Activated T-helper 2 cell treated with anti-CD3 and anti-CD28 coated beads, Interferon-gamma antibody, Interleukin-2, Interleukin-4, amounts not matched to agents 10 μg/mL and 5 μg/mL and 100 μg/mL, durations not matched to agents 14 hours and 24 hours and 36 hours (primary cell): ENCODE measurements at places on chromosomes 7 and 10. TPM values are rescaled to one million over a fixed set of nuclear protein-coding genes. Genes with fewer than 3 reads are reported as not detected.

Gene PFKFB3
- total RNA-seq: 124 and 126 TPM in 2 replicates

Gene AMPH
- 0.14 and 0.23 TPM in 2 replicates for total RNA-seq

Gene ZP3
- total RNA-seq: 8.2 and 10.5 TPM in 2 replicates

DNA sequence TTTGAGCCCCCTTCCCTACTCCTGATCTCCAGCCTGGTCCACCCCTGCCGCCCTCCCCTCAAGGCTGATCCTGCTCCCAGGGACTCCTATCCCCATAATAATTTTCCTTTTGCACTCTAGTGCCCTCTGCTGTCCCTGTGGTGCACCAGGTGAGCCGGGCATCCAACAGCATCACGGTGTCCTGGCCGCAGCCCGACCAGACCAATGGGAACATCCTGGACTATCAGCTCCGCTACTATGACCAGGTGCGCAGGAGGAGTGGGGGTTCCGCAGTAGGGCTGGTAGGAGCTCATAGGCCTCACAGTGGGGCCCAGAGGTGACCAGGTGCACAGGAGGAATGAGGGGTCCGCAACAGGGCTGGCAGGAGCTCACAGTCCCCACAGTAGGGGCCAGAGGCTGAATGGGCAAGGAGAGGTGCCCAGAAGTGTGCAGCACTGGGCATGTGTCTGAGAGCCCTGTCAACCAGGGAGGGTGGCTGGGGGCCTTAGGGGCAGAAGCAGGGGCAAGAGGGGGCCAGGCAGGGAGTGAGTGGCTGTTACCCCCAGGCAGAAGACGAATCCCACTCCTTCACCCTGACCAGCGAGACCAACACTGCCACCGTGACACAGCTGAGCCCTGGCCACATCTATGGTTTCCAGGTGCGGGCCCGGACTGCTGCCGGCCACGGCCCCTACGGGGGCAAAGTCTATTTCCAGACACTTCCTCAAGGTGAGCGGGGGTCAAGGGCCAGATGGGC is 11.7 kb downstream of the EPHB6 start:
- peaks cover 1% of the 10 kb centered on the region for H3K27me3 ChIP-seq
- H3K36me3 ChIP-seq: no peaks in the 10 kb centered on the region
- no peaks in the 10 kb centered on the region for H3K4me1 ChIP-seq

DNA sequence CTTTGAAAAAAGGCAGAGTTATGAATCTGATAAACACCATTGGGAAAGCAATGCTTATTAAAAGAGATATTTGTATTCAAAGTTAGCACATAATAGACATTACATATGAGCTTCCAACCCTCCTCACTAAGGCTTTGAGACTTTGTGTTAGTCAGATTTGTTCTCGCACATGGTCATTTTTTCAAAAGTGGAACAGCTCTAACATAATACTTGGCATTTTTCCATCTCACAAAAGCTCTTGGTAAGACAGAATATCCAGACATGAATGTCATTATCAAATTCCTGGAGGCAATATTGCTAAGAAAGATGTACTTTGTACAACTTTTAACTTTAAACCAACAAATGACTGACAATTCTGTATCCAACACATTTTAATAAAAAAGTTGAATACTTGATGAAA is 292.4 kb upstream of the SMIM30 start:
- H3K36me3 ChIP-seq: no peaks in the 10 kb centered on the region
- no peaks in the 10 kb centered on the region for H3K4me1 ChIP-seq
- no peak for DNase-seq

- H3K27ac ChIP-seq: no peak overlapping the region
- no peaks in the 10 kb centered on the region for H3K27me3 ChIP-seq
- no peak overlapping the region for H3K4me3 ChIP-seq
- H3K4me1 ChIP-seq: peaks cover 1% of the 10 kb centered on the region
- no peak for DNase-seq
Measured at GRCh38 chr7:47461161-47461560, 120.8 kb downstream of the TNS3 start.

GRCh38 chr10:123117644-123118417 is 17.9 kb upstream of the HMX3 start:
- H3K27me3 ChIP-seq: peaks cover 29% of the 10 kb centered on the region
- no peak for DNase-seq
- H3K27ac ChIP-seq: no peak overlapping the region
- H3K36me3 ChIP-seq: no peaks in the 10 kb centered on the region
- H3K4me1 ChIP-seq: no peaks in the 10 kb centered on the region

GRCh38 chr7:135620980-135621850 is 41.1 kb upstream of the STMP1 start:
- H3K4me1 ChIP-seq: peaks cover under 1% of the 10 kb centered on the region
- no peak overlapping the region for H3K27ac ChIP-seq
- no peak for DNase-seq
- peaks cover 63% of the 10 kb centered on the region for H3K36me3 ChIP-seq
- H3K27me3 ChIP-seq: no peaks in the 10 kb centered on the region

- DNase-seq: no peak
- H3K27me3 ChIP-seq: peaks cover 26% of the 10 kb centered on the region
- no peaks in the 10 kb centered on the region for H3K4me1 ChIP-seq
- no peak overlapping the region for H3K4me3 ChIP-seq
Measured at GRCh38 chr7:45165857-45166256, 8.3 kb downstream of the RAMP3 start.
